ENCODE measurements at places on chromosomes 5 and 9.

- no peak for DNase-seq
Measured at GRCh38 chr5:61486476-61486875, 154.4 kb downstream of the ZSWIM6 start.

DNA sequence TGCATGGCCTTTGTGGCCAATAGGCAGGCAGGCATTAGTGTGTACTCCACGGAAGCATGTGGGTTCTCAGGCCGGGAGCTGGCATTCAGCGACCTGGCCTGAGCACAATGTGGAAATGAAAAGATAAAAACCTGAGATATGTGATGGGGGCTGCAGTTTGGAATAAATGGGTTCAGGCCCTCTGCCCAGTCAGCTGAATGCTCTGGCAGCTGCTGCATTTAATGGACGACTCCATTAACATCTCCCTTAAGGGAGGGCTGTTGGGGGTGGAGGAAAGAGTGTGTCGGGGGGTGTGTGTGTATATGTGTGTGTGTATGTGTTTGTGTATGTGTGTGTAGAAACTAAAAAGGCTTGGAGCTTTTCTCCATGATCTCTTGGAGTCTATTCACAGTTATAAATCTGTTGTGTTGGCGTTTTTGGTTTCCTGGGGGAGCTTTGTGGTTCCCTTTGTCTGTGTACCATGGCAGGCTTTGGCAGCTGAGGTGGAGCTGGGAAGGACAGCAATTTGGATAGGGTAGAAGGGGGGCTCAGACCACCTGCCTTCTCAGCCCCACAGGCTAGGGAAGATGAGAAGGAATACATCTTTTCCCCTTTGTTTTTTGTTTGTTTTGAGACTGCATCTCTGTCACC is 27.3 kb upstream of the HSPA9 start:
- no peak for DNase-seq

GRCh38 chr5:113989278-113989912 is 372.5 kb upstream of the KCNN2 start:
- DNase-seq, result no peak

GRCh38 chr5:107324071-107324470 is 346.7 kb downstream of the EFNA5 start:
- no peak for DNase-seq

GRCh38 chr9:100294341-100294740 is 58.4 kb downstream of the TEX10 start:
- no peak for DNase-seq

- DNase-seq, result no peak
Measured at GRCh38 chr5:180526269-180526668, 32.1 kb downstream of the CNOT6 start.

DNA sequence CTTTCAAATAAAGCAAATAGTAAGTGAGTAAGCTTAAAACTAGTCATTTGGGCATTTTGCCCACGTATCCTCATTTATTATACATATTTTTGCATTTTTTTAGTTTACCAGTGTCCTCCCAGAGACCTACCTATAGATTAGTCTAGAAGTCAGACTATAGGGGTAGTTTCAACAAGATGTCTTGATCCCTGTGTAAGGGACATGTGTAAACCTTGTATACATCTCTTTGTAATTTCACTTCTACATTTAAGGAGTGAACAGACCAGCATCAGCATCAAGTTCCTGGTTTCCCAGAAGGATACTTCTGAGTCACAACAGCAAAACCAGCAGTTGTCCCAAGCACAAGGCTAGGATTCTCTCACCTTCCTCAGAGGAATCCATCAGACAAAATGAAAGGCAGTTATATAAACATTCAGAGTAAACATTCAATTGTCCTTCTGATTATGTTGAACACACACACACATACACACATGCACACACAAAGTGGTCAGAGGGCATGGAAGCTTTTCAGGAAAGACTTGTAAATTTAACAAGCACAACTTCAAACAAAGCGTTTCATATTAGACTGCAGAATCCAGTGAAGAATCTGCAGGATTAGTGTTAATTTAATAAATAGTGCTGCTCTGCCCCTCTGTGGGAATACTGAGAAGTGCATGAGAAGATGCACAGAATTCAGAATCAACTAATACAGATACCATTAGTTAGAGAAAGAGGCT is 55.4 kb downstream of the HINT1 start:
- peak; percentile 3 for DNase-seq

DNA sequence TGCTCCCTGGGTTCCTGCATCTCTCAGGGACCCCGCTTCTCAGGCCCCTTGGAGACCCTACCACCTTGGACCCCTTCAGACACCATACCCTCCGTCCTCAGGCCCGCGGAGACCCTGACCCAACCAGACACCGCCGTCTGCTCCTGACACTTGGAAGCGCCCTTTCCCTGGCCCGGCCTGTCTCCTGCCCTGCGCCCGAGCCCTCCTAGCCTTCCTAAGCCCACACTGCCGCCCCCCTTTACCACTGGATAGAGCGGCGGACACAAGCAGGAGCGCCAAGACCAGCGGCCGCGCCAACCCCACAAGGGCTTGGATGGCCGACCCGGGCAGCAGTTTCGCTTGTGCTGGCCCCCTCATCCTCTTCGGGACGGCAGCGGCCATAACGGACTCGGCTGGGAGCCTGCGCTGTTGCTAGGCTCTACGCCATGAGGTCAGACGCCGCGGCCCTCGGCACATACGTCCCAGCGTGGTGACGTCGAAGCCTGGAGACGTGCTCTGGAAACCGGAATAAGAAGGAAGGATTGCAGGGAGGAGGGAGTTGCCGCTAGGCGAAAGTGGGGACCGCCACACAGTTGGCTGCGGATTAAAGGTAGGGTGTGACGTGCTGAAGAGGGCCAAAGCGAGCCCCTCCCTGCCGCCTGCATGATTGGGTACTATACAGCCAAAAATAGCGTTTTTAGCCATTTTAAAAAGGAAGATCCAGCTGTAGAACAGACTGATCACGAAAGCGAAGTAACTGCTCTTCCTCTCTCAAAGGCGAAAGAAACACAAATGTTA is at the start of gene C5orf15:
Gene C5orf15, minus strand, starts transcription at position 422 of the 777 bp plus-strand sequence. Its CDS starts 41 bp downstream, at position 381.
- peak; percentile 95 for DNase-seq

- no peak for DNase-seq
Measured at GRCh38 chr5:76210946-76211345, 127.8 kb downstream of the SV2C start.

DNA sequence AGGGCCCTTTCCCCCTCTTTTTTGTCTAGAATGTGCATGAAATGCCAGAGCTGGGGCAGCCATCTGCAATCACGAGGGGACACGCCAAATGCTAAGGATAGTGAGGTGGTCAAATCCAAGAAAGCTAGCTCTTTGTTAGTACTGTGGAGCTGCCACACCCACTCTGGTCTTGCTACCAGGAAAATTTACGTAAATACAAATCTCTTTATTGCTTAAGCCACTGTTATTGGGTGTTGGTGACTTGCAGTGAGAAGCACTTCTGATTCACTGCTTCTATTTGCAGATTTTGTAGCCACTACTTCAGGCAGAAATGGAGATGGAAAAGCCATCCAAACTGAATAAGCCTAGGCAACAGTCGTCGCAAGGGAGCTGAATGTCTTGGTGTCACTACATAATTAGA is 25.6 kb upstream of the SUSD1 start:
- DNase-seq, result no peak

GRCh38 chr5:35237580-35238376 is 7.5 kb upstream of the PRLR start:
- no peak for DNase-seq

DNA sequence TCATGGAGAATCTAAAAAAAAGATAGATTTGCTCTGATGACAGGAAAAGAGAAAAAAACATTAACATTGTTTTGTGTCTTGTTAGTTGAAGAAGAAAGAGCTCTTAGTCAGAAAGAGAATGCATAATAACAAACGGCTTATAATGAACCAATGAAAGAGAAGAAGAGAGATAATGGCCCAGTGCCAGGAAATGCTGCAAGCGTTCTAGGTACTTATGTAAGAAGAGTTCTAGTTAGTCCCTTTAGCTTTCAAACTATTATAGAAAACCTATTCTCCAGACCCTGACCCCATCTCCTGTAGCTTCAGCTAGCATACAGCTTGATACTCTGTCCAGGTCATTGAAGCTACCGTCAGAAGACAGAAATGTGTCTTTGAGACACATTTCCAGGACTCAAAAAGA is 70.2 kb downstream of the FBXL17 start:
- no peak for DNase-seq

GRCh38 chr5:113022661-113023060 is 46.1 kb downstream of the DCP2 start:
- DNase-seq, result no peak

DNA sequence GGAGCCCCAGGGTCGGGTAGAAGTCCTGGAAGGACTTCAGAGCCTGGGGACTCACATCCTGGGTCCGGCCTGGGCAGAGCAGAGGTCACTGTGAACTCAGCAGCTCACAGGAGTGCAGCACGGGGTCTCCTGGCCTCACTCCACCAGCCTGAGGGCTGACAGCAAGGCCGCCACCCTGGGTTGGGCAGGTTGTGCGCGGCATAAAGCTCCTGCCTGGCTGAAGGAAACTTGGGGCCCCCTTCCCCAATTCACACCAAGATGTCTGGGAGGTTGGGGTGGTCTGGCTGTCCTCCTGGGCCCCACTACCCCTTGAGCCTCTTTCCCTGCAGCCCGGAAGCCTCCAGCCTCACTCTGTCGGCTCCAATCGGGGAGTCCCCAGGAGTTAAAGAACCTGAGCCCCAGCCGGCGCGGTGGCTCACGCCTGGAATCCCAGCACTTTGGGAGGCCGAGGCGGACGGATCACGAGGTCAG is 2.1 kb downstream of the LCN15 start:
- DNase-seq, result no peak

DNA sequence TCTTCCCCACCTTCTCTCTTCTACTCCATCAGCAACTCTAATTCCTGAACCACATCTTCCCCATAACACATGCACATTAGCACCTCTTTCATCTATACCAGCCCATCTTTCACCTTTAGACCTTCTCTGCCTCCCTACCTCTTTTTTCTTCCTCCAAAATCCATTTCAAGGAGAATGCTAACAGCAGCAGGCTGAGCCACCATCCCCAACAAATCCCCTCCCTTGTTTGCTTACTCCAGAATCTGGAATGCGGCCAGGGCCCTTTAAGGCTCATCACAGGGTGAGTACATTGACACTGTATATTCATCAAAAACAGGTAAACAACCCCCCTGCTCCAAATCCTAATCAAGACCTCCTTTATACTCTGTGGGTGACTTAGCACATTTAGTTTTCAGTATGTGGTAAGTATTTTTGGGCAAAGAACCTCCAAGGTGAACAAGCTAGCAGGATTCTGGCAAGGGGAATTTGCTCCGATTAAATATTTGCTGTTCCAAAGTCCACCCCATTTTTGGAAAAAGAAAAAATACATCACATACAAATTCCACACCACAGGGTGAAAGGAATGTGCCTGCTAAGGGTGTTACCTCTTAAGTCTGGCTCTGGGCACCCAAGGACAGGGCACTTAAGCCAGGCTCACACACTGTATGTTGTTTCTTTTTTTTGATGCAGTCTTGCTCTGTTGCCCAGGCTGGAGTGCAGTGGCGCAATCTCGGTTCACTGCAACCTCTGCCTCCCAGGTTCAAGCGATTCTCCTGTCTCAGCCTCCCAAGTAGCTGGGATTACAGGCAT is 71.4 kb downstream of the SERINC5 start:
- DNase-seq, result no peak

DNA sequence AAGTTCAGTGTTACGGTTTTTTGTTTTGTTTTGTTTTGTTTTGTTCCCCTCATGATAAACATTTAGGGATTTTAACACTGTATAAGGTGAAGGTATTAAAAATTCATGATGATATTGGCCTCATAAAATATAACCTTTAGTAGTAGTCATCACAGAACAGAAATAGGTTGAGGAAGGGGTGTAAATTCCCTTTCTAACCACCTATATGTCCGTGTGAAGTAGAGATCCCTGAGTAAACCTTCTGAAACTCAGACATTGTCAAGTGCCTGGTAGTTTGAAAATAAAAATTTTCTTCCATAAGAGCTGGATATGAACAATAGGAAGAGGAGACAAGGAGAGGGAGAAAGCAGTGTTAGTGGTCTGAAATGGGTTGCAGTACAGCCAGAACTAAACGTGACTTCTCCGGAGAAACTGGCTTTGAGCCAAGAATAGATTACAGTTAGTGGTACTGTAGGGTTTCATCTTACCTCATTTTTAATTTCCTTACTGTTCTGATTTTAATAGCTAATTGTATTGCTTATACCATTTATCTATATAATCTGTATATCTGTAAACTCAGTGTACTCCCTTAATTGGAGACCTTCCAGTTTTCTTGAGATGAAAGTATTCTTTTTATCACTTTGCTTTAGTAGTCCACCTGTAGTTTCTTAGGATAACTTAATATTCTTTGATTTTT is 18.3 kb downstream of the UGCG start:
- no peak for DNase-seq

DNA sequence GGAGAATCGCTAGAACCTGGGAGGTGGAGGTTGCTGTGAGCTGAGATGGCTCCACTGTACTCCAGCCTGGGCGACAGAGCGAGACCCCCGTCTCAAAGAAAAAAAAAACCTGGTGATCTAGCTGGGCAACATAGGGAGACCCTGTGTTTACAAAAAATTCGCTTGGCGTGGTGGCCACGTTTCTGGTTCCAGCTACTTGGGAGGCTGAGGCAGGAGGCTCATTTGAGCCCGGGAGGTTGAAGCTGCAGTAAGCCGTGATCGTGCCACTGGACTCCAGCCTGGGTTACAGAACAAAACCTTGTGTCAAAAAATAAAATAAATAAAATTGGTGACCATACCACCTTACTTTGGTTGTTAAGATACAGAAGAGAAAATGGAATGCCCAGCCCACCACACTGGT is 1.8 kb upstream of the HNRNPAB start:
- no peak for DNase-seq

GRCh38 chr9:1505489-1505888 is 455.3 kb downstream of the DMRT2 start:
- DNase-seq, result no peak

- no peak for DNase-seq
Measured at GRCh38 chr9:120344230-120344629, 235.7 kb downstream of the CDK5RAP2 start.

DNA sequence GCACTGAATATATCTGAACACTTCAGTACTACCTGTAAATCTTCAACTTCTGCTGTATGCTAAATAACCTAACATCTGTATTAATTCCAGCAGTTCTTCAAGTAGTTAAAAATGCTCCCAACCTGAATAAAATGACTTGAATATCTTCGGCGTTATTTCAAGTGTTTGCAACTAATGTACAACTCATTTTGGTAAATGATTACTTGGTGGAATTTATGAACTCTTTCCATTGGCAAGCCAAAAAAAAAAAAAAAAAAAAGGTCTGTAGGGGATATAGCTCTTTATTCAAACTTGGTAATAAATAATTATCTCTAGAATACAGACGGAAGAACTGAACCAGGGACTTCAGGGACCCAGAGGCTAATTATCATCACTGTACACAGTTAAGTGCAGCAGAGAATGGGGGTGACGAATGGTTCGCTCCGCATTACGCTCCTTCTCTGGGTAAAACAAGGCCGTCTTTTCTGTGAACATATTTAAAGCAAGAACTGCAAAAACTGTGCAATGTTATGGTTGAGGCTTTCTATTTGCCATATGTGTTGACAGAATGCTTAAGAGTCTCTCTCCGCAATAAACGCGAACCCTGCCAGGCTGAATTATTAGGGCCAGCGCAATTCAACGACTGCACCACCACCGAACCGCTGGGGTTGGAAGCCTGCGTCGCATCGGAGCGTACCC is 1.9 kb upstream of the ERBIN start:
- no peak for DNase-seq
